Natural killer cell (primary cell): ENCODE measurements at places on chromosomes 1 and 21. TPM values are rescaled to one million over a fixed set of nuclear protein-coding genes. Genes with fewer than 3 reads are reported as not detected.

The FAM110D gene
- total RNA-seq, result not detected

The SLC2A5 gene
- not detected for total RNA-seq

The RHOU gene
- 0.82 TPM for total RNA-seq

The F3 gene
- not detected for total RNA-seq

The DCDC2B gene
- not detected for total RNA-seq

The CACNA1E gene
- not detected for total RNA-seq

The ZYG11A gene
- total RNA-seq, result not detected

The PRAMEF5 gene
- not detected for total RNA-seq

The TEDDM1 gene
- not detected for total RNA-seq

The RIMKLA gene
- total RNA-seq, result 0.45 TPM

The TNFAIP8L2 gene
- 14.5 TPM for total RNA-seq

The NUP210L gene
- total RNA-seq, result 0.18 TPM

The BMP8B gene
- total RNA-seq, result 2.8 TPM

The PTGFR gene
- not detected for total RNA-seq

The FNDC10 gene
- total RNA-seq, result 3.0 TPM

The OR2L3 gene
- not detected for total RNA-seq

The PCBP3 gene
- 0.50 TPM for total RNA-seq

The ZFP69B gene
- total RNA-seq, result 2.3 TPM

The GCSAML gene
- 62.1 TPM for total RNA-seq

The SLC1A7 gene
- total RNA-seq, result 16.0 TPM

The NOS1AP gene
- total RNA-seq, result 0.20 TPM
